GDM1 (cell line): ENCODE measurements at places on chromosomes 7 and 10.

DNA sequence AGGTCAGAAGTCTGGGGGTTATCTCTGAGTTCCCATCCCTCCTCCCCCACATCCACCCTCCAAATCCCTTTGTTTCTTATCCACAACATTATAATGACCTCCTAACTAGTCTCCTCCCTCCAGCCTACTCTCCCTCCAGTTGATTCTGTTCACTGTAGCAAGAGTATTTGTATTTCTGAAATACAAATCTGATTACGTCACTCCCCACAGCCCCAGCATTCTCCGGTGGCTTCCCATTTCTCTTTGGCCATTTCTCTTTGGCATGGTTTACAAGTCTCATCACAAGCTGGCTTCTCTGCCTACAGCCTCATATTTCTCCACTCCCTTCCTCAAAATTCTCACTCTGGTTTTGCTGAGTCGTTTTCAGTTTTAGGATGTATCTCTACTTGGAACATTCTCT lies 24.6 kb upstream of the MRPS33 start:
- DNase-seq: no peak

- DNase-seq: no peak
Measured at GRCh38 chr10:130456616-130457015, 320.4 kb downstream of the GLRX3 start.

DNA sequence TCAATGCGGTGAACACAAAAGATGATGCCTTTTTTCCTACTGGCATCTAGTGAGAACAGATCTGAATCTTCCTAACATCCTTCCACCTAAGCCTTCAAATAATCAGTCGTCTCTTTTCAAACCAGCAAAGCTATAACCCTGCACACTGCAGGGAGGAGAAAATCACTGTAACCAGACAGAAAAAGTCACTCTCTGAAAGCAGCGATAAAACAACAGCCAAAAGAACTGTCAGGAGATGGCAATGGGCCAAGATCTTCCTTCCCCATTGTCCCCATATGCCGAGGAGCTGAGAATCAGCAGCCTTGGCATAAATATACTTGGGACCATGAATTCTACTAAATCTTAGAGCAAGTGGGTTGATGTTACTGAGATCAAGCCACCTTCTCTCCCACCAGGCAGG lies 13.1 kb downstream of the FZD9 start:
- DNase-seq: no peak

GRCh38 chr7:103934508-103934907 lies 55.0 kb downstream of the RELN start:
- DNase-seq: no peak

GRCh38 chr7:159027056-159027788 lies 117.4 kb downstream of the VIPR2 start:
- no peak for DNase-seq
